ENCODE measurements at places on chromosomes 6 and 20. TPM values are rescaled to one million over a fixed set of nuclear protein-coding genes. Genes with fewer than 3 reads are reported as not detected.

GMEB2 gene
- total RNA-seq: 13.6 TPM

OR2H2 gene
- not detected for total RNA-seq

KCNK15 gene
- total RNA-seq: 0.71 TPM

DNA sequence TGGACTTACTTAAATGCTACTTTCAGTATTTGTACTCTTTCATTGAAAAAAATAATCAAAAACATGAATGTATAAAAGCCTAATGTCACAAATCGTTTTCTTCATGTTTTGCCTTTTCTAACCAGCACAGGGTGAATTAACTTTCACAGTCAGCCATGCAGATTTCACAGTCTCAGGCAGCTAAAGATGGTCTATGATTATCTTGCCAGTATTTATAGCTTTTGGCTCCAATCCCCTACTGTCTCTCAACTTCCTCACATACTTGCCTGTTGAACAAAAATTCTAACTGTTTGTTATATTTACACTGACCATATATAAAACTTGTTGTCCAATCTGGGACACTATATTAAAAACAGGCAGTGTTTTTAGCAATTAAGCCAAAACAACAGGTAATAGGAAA lies 358.2 kb downstream of the ARHGAP18 start:
- H3K4me3 ChIP-seq: no peak overlapping the region
- H3K27me3 ChIP-seq: no peaks in the 10 kb centered on the region
- no peaks in the 10 kb centered on the region for H3K36me3 ChIP-seq
- DNase-seq: no peak
- no peak overlapping the region for H3K27ac ChIP-seq

- DNase-seq: no peak
- no peaks in the 10 kb centered on the region for H3K27me3 ChIP-seq
- peaks cover 19% of the 10 kb centered on the region for H3K4me1 ChIP-seq
- peak overlapping the region; percentile 46 for H3K4me3 ChIP-seq
These were observed 681 bp downstream of the SYCP2 start for GRCh38 chr20:59932616-59933295.

ZNF318 gene
- total RNA-seq: 12.1 TPM
